ENCODE measurements at places on chromosomes 12 and 14. TPM values are rescaled to one million over a fixed set of nuclear protein-coding genes. Genes with fewer than 3 reads are reported as not detected.

The COQ6 gene
- 20.9 TPM for total RNA-seq

The LALBA gene
- not detected for total RNA-seq

The GZMH gene
- 131 TPM for total RNA-seq

The CD69 gene
- total RNA-seq = 66.8 TPM

The ANO4 gene
- not detected for total RNA-seq

The VRTN gene
- total RNA-seq = not detected

- H3K27me3 ChIP-seq = no peaks in the 10 kb centered on the region
- peaks cover 9% of the 10 kb centered on the region for H3K36me3 ChIP-seq
- DNase-seq = no peak
- H3K4me3 ChIP-seq = no peak overlapping the region
- H3K4me1 ChIP-seq = peaks cover 1% of the 10 kb centered on the region
These were observed 20.1 kb downstream of the TPCN1 start for GRCh38 chr12:113241191-113242025.

- H3K27me3 ChIP-seq = no peaks in the 10 kb centered on the region
- no peak overlapping the region for H3K4me3 ChIP-seq
- no peaks in the 10 kb centered on the region for H3K36me3 ChIP-seq
- no peak overlapping the region for H3K27ac ChIP-seq
- H3K4me1 ChIP-seq = peaks cover 35% of the 10 kb centered on the region
These were observed 90.8 kb downstream of the SLC38A1 start for GRCh38 chr12:46177837-46178608.

DNA sequence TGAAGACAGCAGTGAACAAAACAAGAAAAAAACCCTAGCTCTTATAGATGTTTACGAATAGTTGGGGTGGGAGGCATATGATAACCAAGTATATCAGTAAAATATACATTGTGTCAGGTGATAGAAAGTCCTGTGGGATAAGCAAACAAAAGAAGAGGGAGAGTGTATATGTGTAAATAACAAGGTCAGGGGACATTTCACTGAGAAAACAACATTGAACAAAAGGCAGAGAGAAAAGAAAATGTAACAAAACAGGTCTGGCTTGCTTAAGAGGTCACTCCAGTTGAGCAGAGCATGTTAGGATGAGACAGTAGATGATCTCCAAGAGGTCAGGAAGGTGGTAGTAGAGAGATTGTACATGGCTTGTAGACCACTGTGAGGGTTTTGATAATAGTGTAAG, 304.1 kb downstream of the ACSS3 start:
- no peak for DNase-seq
- H3K27ac ChIP-seq = no peak overlapping the region
- H3K4me1 ChIP-seq = no peaks in the 10 kb centered on the region
- H3K36me3 ChIP-seq = no peaks in the 10 kb centered on the region
- H3K27me3 ChIP-seq = no peaks in the 10 kb centered on the region

- H3K36me3 ChIP-seq = no peaks in the 10 kb centered on the region
- H3K27me3 ChIP-seq = no peaks in the 10 kb centered on the region
- H3K4me3 ChIP-seq = no peak overlapping the region
These were observed 260.9 kb upstream of the USP15 start for GRCh38 chr12:61999311-61999710.

- no peaks in the 10 kb centered on the region for H3K4me1 ChIP-seq
- no peak overlapping the region for H3K27ac ChIP-seq
- no peak overlapping the region for H3K4me3 ChIP-seq
- H3K36me3 ChIP-seq = no peaks in the 10 kb centered on the region
- no peak for DNase-seq
These were observed 166.9 kb upstream of the LRIG3 start for GRCh38 chr12:59087077-59087673.

DNA sequence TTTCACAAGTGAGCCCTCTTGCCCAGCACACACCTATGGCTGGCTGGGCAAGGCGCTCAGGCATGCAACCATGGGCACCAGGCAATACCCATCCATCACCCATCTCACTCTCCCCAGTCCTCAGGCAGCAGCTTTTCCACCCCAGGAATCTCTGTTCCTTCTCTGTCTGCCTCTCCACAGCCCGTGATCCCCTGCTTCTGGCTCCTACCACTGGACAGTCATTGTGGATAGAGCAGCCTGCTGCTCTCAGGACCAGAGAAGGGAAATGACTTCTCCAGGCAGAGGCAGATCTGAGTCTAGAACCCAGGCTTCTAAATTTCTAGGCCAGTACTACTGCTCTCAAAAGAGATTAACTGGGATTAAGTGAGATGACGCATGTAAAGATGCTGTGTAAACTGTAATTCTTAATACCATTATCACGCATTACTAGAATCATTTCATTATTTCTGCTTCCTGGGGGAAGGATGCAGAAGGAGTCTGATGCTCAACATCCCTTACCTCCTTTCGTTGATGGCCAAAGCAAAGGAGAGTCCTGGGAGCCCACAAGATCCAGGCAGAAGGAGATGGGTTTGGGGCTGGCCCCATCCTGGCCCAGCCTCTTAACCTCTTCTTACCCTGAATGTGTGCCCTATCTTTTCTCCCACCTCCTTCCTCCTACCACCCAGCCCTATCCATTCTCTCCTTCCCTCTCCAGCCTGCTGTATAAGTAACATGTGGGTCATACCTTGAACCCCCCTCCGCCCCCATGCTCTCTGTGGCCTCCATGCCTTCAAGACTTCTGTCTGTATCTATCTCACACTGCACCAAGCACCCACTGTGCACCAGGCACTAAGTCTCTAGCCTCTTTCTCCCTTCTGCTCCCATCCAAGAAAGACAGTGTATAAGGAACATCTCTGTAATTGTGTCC, 4.8 kb upstream of the AQP5 start:
- no peak overlapping the region for H3K27ac ChIP-seq
- H3K4me3 ChIP-seq = no peak overlapping the region
- DNase-seq = no peak
- H3K4me1 ChIP-seq = no peaks in the 10 kb centered on the region

- no peaks in the 10 kb centered on the region for H3K36me3 ChIP-seq
- peaks cover 29% of the 10 kb centered on the region for H3K27me3 ChIP-seq
- no peak overlapping the region for H3K27ac ChIP-seq
These were observed 625 bp upstream of the ABHD12B start for GRCh38 chr14:50871228-50871627.

DNA sequence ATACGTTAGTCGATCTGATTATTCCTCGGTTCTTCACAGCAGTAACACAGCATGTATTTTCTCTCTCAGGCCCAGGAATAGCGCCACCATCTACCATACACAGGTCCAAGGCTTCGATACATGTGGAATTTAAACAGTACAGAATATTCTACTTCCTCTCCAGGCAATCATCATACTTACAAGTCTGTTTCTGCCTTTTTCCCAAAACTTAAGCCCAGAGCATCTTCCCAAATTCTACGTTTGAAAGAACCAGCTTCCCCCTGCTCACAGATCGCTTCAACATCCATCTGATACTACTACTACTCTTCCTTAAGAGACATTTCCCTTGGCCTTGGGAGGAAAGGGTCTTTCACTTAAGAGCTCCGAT, 626 bp downstream of the TXNDC16 start:
- H3K27me3 ChIP-seq = no peaks in the 10 kb centered on the region
- H3K4me1 ChIP-seq = peaks cover 22% of the 10 kb centered on the region
- peak overlapping the region; percentile 81 for H3K27ac ChIP-seq
- H3K4me3 ChIP-seq = peak overlapping the region; percentile 58
- DNase-seq = peak; percentile 2
- H3K36me3 ChIP-seq = no peaks in the 10 kb centered on the region

GRCh38 chr12:129901254-129901653, 2.6 kb downstream of the TMEM132D start:
- H3K36me3 ChIP-seq = no peaks in the 10 kb centered on the region
- H3K4me1 ChIP-seq = no peaks in the 10 kb centered on the region
- no peaks in the 10 kb centered on the region for H3K27me3 ChIP-seq
- no peak for DNase-seq

- DNase-seq = no peak
- no peak overlapping the region for H3K27ac ChIP-seq
- no peaks in the 10 kb centered on the region for H3K27me3 ChIP-seq
- H3K4me1 ChIP-seq = no peaks in the 10 kb centered on the region
- H3K36me3 ChIP-seq = no peaks in the 10 kb centered on the region
- no peak overlapping the region for H3K4me3 ChIP-seq
These were observed 110.7 kb downstream of the SLC15A5 start for GRCh38 chr12:16166563-16167470.

DNA sequence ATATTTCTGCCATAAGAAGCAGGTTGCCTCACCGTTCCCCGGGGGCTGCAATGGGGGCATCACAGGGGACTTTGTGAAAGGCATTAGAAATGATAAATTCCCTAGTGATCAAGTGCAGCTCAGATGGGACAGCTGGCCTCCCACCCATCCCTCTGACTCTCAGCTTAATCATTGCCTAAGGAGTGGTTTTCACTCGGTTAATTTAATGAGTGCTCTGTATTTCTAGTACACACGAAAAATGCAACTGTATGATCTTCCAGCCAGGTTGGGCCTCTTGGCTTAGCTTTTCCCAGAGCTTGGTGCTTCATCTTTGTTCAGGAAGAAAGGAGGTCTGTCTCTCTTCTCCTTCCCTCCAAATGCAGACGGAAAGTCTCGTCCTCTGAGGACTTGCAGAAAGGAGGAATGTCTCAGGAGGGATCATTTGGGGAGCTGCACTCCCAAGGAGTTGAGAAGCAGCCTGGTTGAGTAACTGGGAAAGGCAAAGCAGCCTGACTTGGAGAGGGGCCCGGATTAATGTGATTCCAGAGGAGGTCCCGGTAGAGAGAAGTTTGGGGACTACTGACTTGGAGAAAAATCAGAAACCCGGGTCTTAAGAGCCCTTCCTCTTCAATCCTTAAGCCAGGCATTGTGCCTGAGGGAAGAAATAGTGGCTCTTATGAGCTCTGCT, 7.2 kb downstream of the CD9 start:
- no peak overlapping the region for H3K27ac ChIP-seq
- no peaks in the 10 kb centered on the region for H3K36me3 ChIP-seq
- no peak overlapping the region for H3K4me3 ChIP-seq

GRCh38 chr12:44286336-44286735, 450.5 kb downstream of the TMEM117 start:
- no peak overlapping the region for H3K27ac ChIP-seq
- no peaks in the 10 kb centered on the region for H3K4me1 ChIP-seq
- no peaks in the 10 kb centered on the region for H3K27me3 ChIP-seq
- no peaks in the 10 kb centered on the region for H3K36me3 ChIP-seq
- no peak overlapping the region for H3K4me3 ChIP-seq
- DNase-seq = no peak

- no peak overlapping the region for H3K27ac ChIP-seq
- no peak overlapping the region for H3K4me3 ChIP-seq
- no peak for DNase-seq
- H3K27me3 ChIP-seq = no peaks in the 10 kb centered on the region
- no peaks in the 10 kb centered on the region for H3K4me1 ChIP-seq
These were observed 243.1 kb downstream of the BCAT1 start for GRCh38 chr12:24705741-24706358.

GRCh38 chr12:93016752-93017350, 87.8 kb upstream of the EEA1 start:
- H3K4me1 ChIP-seq = no peaks in the 10 kb centered on the region
- no peaks in the 10 kb centered on the region for H3K36me3 ChIP-seq
- no peak overlapping the region for H3K4me3 ChIP-seq
- no peak overlapping the region for H3K27ac ChIP-seq

DNA sequence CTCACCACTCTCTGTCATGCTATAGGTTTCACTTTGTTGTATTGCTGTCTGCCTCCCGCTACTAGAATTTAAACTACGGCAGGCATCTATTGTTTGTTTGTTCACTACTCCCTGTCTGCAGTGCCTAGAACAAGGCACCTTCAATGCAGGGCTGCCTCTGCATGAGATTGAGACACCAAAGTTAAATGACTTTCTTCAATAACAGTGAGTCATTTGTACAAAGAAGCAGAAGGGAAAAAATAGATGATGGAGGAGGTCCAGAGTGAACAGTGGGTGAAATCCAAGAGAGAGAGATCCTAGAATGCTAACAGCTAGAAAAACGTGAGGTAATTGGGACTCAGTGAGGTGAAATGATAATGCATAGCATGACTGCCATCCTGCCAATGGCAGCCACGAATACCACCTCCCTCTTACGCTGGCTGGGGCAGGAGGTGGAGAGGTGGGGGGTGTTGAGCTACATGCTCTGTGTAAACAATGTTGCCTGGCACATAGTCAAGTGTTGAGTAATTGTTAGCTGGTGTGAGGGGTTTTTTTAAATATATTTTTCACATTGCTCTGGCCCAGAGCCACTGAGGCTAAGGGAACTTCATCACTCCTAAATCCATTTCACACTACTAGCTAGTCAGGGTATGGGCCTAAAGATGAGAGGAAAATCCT, 367.6 kb downstream of the RPS29 start:
- no peak overlapping the region for H3K4me3 ChIP-seq
- no peak for DNase-seq
- no peaks in the 10 kb centered on the region for H3K27me3 ChIP-seq
- H3K27ac ChIP-seq = no peak overlapping the region
- no peaks in the 10 kb centered on the region for H3K4me1 ChIP-seq

GRCh38 chr14:64948612-64949210, 6.2 kb upstream of the GPX2 start:
- no peaks in the 10 kb centered on the region for H3K4me1 ChIP-seq
- no peaks in the 10 kb centered on the region for H3K36me3 ChIP-seq
- H3K27ac ChIP-seq = no peak overlapping the region

- no peaks in the 10 kb centered on the region for H3K36me3 ChIP-seq
- DNase-seq = peak; percentile 57
- H3K4me3 ChIP-seq = peak overlapping the region; percentile 54
These were observed 764 bp upstream of the SPTB start for GRCh38 chr14:64880221-64881121.

Data from CD8-positive, alpha-beta memory T cell (primary cell).